ENCODE measurements at places on chromosomes 7 and 10. TPM values are rescaled to one million over a fixed set of nuclear protein-coding genes. Genes with fewer than 3 reads are reported as not detected.
A peak's percentile ranks its signal among the peaks of the same experiment; 100 is the strongest.

The SH2B2 gene
- 1.6 TPM for polyA plus RNA-seq

The DHX32 gene
- polyA plus RNA-seq = 37.2 TPM

The CUL1 gene
- polyA plus RNA-seq = 43.7 TPM

The ZNF488 gene
- polyA plus RNA-seq = 2.2 TPM

The DNAH11 gene
- 0.40 TPM for polyA plus RNA-seq

The ACTR3C gene
- 6.1 TPM for polyA plus RNA-seq

The CHST3 gene
- polyA plus RNA-seq = 4.7 TPM

The MACROH2A2 gene
- polyA plus RNA-seq = 52.0 TPM

DNA sequence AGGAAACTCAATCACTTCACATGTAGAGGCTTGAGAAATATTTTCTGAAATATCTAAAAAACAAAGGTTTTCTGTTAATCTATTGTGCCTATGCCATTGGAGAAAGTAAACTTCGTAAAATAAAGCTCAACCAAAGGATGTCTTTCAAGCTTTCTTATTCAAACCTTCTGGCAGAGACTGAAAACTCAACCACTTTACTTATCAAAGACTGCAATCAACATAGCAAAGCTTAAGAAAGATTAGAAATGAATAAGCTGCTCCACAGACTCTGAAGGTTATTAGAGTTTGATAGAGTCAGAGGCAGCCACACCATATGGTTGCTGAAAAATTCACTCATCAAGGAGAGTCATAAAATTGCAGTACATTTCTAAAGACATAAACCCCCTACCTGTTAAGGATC lies 245.8 kb upstream of the MEOX2 start:
- H3K36me3 ChIP-seq = no peaks in the 10 kb centered on the region
- no peak overlapping the region for H3K4me3 ChIP-seq
- DNase-seq = no peak
- no peaks in the 10 kb centered on the region for H3K4me1 ChIP-seq
- no peak overlapping the region for H3K27ac ChIP-seq

DNA sequence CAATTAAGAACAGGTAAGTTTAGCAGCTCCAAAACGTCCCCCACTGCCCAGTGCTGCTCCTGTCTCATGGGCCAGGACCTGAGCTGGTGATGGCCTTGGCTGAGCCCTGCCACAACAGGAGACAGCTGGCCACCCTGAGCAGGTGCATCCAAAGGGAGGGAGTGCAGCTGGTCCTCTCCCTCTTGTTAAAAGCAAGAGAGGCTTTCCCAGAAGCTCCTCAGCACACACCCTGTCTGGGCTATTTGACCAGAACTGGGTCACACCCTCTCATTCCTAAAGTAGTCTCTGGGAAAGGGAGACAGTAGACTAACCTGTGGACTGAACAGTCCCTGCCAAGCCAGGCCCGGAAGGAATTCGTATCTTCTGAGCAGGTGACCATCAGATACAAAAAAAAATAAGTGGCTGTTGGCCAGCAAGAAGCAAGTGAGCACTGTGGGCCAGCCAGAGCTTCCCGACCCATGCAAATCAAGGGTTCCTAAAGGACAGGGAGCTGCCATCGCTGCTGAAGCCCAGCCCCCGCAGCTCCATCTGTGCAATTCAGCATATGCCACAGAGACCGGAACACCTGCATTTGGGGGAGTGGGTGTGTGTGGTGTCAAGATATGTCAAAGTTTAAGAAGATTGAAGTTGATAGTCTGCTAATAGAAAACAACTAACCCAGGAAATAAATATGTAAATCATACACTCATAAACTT lies 2.1 kb upstream of the TMEM72 start:
- no peaks in the 10 kb centered on the region for H3K27me3 ChIP-seq
- peaks cover 19% of the 10 kb centered on the region for H3K4me1 ChIP-seq
- H3K27ac ChIP-seq = no peak overlapping the region
- no peak overlapping the region for H3K4me3 ChIP-seq

DNA sequence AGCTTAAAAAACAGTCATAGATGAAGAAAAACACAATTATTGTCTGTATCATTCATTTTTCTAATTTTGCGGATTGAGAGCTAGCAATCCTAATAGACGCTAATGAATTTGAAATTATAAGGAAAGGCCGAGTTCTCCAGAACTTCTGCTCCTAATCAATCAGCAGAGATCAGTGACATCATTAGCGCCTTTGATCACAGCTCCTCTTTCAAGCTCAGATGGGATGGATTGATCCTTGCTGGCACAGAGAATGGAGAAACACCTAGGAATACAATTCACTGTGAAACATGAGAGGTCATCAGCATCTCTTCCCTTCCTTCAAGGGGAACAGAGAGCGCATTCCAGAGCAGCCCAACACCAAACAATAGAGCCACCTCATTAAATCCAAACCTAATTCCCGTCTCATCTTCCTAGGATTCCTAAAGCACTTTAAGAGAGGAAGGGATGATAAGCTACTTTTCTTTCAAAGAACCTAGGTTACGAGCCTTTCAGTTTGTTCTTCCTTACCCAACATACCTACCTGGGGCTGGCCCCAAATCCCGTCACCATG lies 24.4 kb downstream of the GLI3 start:
- H3K27me3 ChIP-seq = no peaks in the 10 kb centered on the region
- no peak overlapping the region for H3K27ac ChIP-seq
- H3K4me1 ChIP-seq = no peaks in the 10 kb centered on the region
- H3K4me3 ChIP-seq = no peak overlapping the region
- no peak for DNase-seq

- no peak overlapping the region for H3K27ac ChIP-seq
- no peaks in the 10 kb centered on the region for H3K27me3 ChIP-seq
- H3K4me3 ChIP-seq = no peak overlapping the region
- H3K4me1 ChIP-seq = no peaks in the 10 kb centered on the region
- H3K36me3 ChIP-seq = no peaks in the 10 kb centered on the region
These were observed 31.9 kb upstream of the KAT6B start for GRCh38 chr10:74794531-74794930.

DNA sequence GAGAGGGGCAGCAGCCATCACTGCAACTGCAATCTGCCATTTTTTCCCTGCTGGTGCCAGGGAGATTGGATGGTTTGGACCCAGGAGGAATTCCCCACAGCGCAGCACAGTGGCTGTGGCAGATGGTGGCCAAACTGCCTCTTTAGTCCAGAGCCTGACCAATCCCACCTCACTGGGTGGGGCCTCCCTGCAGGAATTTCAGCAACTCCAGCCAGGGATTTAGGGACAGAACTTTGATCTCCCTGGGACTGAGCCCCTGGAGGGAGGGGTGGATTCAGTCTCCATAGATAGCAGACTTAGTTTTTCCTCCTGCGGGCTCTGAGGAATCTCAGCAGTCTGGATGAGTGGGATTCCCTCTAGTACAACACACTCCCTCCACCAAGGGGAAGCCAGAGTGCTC lies 179.7 kb upstream of the WDR11 start:
- H3K36me3 ChIP-seq = no peaks in the 10 kb centered on the region
- H3K27me3 ChIP-seq = no peaks in the 10 kb centered on the region
- no peak overlapping the region for H3K4me3 ChIP-seq
- no peak overlapping the region for H3K27ac ChIP-seq

DNA sequence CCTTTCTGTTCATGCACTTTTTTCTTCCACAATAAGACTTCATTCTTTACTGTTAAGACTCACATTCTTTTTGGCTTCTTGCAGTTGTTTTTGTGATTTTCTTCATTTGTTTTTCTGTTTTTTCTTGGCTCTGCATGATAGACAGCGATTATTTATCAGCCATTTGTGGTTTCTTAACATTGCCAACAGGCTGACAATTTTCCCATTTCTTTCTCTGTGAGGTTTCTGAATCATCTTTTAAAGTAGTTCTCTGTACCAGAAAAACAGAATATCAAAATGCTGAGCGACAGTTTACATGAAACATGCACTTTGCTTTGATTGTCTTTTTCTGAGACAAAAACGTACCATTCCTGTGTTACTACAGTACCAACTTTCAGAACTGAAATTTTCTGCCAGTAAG lies 334.2 kb upstream of the MAGI2 start:
- no peak overlapping the region for H3K27ac ChIP-seq
- H3K4me3 ChIP-seq = no peak overlapping the region
- H3K36me3 ChIP-seq = no peaks in the 10 kb centered on the region
- H3K4me1 ChIP-seq = no peaks in the 10 kb centered on the region
- H3K27me3 ChIP-seq = no peaks in the 10 kb centered on the region

DNA sequence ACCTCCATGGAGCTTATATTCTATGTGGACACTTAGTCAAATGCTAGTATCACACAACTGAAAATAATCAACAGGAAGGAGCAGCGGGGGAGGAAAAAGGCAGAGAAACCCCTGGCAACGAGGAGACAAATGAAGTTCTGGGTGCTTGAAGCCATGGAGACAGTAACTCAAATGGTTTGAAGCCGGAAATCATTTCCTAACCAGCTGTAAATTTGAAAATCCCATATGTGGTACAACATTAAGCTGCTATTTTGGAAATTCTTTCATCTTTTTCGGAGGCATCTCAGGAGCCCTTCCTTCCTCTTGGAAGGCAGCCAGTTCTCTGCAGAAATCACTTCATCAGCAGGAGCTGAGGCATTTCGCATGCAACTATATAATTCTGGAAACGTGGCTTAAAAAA lies 91.4 kb downstream of the PPP1R3C start:
- H3K27me3 ChIP-seq = no peaks in the 10 kb centered on the region
- H3K27ac ChIP-seq = no peak overlapping the region
- H3K4me1 ChIP-seq = no peaks in the 10 kb centered on the region
- no peaks in the 10 kb centered on the region for H3K36me3 ChIP-seq
- H3K4me3 ChIP-seq = no peak overlapping the region
- DNase-seq = no peak

DNA sequence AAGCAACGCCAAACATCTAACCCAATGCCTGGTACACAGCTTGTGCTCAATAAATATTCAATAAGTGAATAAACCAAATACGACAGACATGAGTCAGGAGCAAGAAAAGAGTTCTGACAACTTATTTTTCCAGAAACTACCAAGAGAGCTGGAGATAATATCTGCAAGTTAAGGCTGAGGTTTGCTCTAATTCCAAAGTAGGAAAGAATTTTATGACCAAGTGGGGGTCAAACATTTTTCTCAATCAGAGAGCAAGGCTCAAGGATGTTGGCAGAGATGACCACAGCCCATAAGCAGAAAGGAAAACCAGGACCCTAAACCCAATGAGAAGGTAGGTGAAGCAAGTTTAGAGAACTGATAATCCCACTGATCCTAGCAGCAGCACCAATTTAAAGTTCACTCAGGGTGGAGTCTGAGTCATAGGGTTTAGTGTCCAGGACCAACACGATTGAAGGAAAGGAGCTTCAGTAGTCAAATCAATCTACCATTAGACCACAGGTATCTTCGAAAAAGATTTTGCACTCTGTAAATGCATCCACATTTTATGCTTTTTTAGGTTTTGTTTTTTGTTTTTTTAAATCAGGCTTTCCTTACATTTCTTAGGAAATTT lies 49.3 kb upstream of the KCNIP2 start:
- H3K36me3 ChIP-seq = peaks cover 3% of the 10 kb centered on the region
- no peaks in the 10 kb centered on the region for H3K4me1 ChIP-seq
- no peaks in the 10 kb centered on the region for H3K27me3 ChIP-seq

GRCh38 chr7:25809441-25809840 lies 342.6 kb upstream of the NFE2L3 start:
- no peak overlapping the region for H3K4me3 ChIP-seq
- H3K27me3 ChIP-seq = peaks cover 2% of the 10 kb centered on the region
- DNase-seq = no peak
- no peak overlapping the region for H3K27ac ChIP-seq
- no peaks in the 10 kb centered on the region for H3K4me1 ChIP-seq

- no peaks in the 10 kb centered on the region for H3K27me3 ChIP-seq
- no peaks in the 10 kb centered on the region for H3K4me1 ChIP-seq
- DNase-seq = no peak
- no peak overlapping the region for H3K27ac ChIP-seq
- H3K4me3 ChIP-seq = no peak overlapping the region
- no peaks in the 10 kb centered on the region for H3K36me3 ChIP-seq
These were observed 13.5 kb downstream of the CHST15 start for GRCh38 chr10:124079864-124080263.

DNA sequence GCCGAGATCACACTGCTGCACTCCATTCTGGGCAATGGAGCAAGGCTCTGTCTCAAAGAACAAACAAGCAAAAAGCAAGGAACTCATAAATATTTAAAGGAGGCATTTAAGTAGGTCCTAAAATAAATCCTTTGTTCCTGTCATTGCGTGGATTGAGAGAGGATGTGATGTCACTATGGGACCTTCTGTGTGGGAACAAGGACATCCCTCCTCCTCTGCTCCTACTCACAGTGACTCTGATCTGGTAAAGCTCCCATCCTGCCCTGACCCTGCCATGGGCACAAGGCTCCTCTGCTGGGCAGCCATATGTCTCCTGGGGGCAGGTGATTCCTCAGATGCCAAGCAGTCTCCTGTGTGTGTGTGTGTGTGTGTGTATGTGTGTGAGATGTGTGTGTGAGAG lies 74.1 kb upstream of the PRSS58 start:
- no peak overlapping the region for H3K27ac ChIP-seq
- DNase-seq = no peak
- H3K4me3 ChIP-seq = no peak overlapping the region
- H3K4me1 ChIP-seq = peaks cover 2% of the 10 kb centered on the region
- no peaks in the 10 kb centered on the region for H3K36me3 ChIP-seq

DNA sequence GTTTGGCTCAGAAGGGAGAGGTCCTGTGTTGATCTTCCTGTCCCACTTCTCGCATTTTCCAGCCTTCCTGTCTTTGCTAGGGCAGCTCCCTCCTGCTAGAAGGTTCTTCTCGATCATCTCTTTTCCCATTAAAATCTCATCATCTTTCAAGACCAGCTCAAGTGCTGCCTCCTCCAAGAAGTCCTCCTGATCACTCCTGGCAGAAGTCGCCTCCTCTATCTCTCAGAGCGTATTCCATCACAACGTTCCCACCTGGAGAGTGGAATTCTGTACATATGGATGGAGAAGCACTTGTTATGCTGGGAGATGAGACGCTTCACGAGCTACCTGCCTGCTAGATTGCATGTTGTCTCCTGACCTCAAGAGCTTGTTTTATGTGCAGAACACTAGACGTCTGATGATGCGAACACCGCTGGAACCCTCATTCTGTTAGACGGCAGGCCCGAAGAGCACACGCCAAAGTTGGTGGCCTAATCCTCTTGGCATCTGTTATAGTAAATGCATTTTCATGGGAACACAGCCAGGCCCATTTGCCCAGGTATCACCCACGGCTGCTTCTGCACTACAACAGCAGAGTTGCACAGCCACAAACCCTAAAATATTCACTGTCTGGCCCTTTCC lies 68.0 kb upstream of the INSIG1 start:
- H3K36me3 ChIP-seq = no peaks in the 10 kb centered on the region
- no peak overlapping the region for H3K4me3 ChIP-seq
- H3K4me1 ChIP-seq = peaks cover 13% of the 10 kb centered on the region
- no peaks in the 10 kb centered on the region for H3K27me3 ChIP-seq
- no peak for DNase-seq
- no peak overlapping the region for H3K27ac ChIP-seq

DNA sequence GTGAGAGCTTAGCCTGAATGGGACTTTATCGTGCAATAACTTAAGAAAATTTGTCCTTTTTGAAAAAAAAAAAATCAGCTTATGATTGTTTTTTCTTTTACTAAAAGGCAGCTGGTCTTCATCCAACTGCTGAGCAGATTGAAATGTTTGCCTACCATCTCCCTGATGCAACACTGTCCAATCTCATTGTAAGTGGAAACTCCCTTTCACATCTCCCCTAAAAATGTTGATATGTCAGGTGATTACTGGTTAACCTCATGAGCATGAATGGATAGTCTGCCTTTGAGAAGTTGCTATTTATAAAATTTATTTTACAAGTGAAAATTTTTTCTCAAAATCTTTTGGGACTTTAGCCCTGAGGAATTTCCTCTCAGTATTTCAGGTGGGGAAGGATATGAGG lies 17.8 kb upstream of the HKDC1 start:
- no peaks in the 10 kb centered on the region for H3K27me3 ChIP-seq
- H3K27ac ChIP-seq = no peak overlapping the region
- no peaks in the 10 kb centered on the region for H3K4me1 ChIP-seq
- no peak for DNase-seq
- peaks cover 61% of the 10 kb centered on the region for H3K36me3 ChIP-seq

GRCh38 chr10:113961182-113962031 lies 82.3 kb upstream of the ADRB1 start:
- H3K27me3 ChIP-seq = no peaks in the 10 kb centered on the region
- peaks cover 58% of the 10 kb centered on the region for H3K4me1 ChIP-seq
- peak overlapping the region; percentile 93 for H3K27ac ChIP-seq
- H3K4me3 ChIP-seq = no peak overlapping the region
